ENCODE measurements at places on chromosomes 12 and 14. TPM values are rescaled to one million over a fixed set of nuclear protein-coding genes. Genes with fewer than 3 reads are reported as not detected.

Gene CORO1C
- total RNA-seq: 179 TPM

Gene USP44
- 0.23 TPM for total RNA-seq

Gene MYO1H
- total RNA-seq: not detected

Gene CLEC4D
- total RNA-seq: not detected

Gene ADCY6
- 16.4 TPM for total RNA-seq

Gene KRT7
- 4,321 TPM for total RNA-seq

Gene SRRM4
- not detected for total RNA-seq

Gene SERPINA10
- 0.04 TPM for total RNA-seq

Gene HSPA2
- total RNA-seq: 35.4 TPM

Gene NANOG
- not detected for total RNA-seq

Gene STAC3
- total RNA-seq: 0.43 TPM

Gene GAS2L3
- total RNA-seq: 9.2 TPM

Gene OLR1
- total RNA-seq: 0.67 TPM

Gene OR6C75
- total RNA-seq: not detected

Gene ZDHHC22
- 0.46 TPM for total RNA-seq

Gene CEBPE
- not detected for total RNA-seq

Gene SMCO2
- total RNA-seq: 0.10 TPM

Gene CLEC4A
- not detected for total RNA-seq

Gene NPAS3
- not detected for total RNA-seq

Gene LPAR5
- 0.67 TPM for total RNA-seq

Gene MYH6
- total RNA-seq: not detected

Gene IFI27L2
- 65.5 TPM for total RNA-seq

Gene KRT80
- 58.1 TPM for total RNA-seq

Gene PXMP2
- total RNA-seq: 32.0 TPM

Gene OASL
- 3.7 TPM for total RNA-seq

Gene KLRC2
- 2.1 TPM for total RNA-seq

Gene B4GALNT3
- 0.59 TPM for total RNA-seq

Gene HPD
- 1.8 TPM for total RNA-seq

Gene KRT72
- total RNA-seq: not detected

Gene PLXNC1
- 0.06 TPM for total RNA-seq
